ENCODE measurements at places on chromosomes 12 and 14.

DNA sequence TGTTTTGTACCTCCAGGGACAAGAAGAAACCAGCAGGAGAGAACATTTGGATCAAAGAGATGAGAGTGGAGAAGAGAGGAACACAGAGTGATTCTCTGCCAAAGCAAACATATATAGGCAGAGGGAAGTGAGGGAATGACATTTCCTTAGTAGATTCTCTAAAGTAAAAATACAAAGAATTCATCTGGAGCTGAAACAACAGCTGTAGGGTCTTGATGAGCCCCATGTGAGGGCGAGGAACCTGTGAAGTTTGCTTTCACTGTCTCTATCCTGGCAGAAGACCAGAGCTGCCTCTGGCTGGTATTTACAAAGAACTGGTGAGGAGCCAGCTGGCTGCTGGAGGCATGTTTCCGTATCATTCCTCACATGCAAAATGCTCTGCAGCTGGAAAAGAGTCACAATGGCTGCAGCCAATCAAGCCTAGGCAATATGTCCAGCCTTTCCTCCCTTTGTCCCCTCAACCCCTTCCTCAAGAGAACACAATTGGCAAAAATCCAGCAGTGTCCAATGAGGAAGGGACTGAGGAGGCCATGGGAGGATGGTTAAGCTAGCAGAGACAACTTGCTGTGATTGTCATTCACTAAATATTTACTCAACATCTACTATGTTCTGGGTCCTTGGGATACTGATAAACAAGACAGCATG lies 122.5 kb downstream of the PHLDA1 start:
- DNase-seq = peak; percentile 60

DNA sequence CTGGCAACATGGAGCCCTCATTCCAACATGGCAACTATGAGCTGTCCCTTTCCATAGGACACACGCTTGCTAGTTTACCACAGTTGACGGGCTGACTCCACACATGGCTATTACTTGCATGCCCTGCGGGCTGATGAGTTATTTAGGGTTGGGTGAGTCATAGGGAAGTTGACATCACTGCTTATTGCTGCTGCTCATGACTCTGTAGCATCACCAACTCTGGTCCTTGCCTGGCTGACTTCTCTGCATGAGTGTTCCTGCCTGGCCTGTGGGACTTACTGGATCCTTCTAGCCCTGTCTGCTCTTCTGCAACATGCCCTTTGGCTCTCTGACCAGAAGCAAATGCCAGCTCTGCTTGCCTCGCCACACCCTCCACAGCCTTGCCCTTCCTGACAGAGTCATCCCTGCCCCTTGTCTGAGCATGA lies 199.5 kb downstream of the ANO6 start:
- DNase-seq = peak; percentile 98

- no peak for DNase-seq
Measured at GRCh38 chr14:36521598-36522345, 1.7 kb upstream of the NKX2-1 start.

GRCh38 chr12:94649349-94650142 lies 811 bp downstream of the TMCC3 start:
- no peak for DNase-seq

GRCh38 chr12:19826980-19827550 lies 387.8 kb downstream of the AEBP2 start:
- DNase-seq = no peak

DNA sequence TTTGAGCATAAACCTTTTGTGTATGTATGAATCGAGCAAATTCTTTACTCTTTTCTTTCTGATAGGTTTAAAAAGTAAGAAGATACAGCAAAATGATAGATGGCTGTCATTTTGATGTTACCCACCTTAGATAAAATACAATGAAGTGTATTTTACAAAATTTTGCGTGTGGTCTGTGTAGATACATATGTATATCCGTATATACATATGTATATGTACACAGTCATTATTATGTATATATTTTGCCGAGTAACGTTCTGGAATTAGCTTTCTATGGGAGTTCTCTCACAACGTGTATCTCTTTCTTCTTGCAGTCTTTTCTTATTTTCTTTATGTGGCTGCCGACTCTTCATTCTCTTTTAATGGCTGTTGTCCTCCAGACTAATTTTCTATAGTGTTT lies 32.4 kb upstream of the CHPT1 start:
- no peak for DNase-seq

DNA sequence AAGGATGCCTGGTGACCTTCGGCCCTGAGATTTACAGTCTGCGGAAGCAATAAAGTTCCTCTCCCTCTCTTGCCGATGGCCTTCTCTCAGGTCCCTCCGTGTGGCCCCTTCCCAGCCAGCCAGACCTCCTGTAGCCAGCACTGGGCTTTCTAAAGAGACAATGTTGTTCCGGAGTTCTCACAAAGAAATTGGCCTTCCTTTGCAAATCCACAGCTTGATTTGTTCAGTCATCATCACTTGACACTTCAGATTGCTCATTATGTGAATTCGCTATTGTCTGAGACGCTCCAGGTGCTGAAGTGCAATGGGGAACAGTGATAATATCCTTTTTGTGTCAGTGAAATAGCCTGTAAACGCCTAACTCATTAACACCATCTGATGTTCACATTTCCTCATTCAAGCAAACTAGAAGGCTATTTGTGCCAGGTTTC lies 43.7 kb upstream of the GPHB5 start:
- DNase-seq = no peak

GRCh38 chr12:100963381-100963780 lies 168.8 kb downstream of the ANO4 start:
- DNase-seq = no peak

DNA sequence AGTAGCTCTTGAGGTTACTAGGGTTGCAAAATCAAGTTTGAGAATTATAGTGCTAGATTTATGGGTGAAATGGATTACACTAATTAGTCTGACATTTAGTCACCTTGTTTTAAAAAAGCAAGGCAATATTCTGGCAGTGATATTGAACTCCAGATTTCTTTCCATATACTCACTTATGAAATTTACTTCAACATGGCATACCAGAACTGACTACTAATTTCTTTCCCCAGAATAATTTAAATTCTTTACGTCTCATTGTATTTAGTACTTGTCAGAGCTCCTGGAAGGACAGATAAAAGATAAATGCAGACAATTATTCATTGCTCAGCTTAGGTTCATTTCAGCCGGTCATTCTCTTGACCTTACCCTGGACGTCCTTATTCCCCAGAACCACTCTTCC lies 24.3 kb downstream of the EMP1 start:
- no peak for DNase-seq

DNA sequence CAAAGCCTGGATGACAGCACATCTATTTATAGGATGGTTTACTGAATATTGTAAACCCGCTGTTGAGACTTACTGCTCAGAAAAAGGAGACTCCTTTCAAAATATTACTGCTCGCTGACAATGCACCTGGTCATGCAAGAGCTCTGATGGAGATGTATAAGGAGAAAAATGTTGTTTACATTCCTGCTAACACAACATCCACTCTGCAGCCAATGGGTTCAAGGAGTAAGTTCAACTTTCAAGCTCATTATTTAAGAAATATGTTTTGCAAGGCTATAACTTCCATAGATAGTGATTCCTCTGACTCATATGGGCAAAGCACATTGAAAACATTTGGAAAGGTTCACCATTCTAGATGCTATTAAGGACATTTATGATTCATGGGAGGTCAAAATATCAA lies 201.7 kb downstream of the SNAPC1 start:
- no peak for DNase-seq

DNA sequence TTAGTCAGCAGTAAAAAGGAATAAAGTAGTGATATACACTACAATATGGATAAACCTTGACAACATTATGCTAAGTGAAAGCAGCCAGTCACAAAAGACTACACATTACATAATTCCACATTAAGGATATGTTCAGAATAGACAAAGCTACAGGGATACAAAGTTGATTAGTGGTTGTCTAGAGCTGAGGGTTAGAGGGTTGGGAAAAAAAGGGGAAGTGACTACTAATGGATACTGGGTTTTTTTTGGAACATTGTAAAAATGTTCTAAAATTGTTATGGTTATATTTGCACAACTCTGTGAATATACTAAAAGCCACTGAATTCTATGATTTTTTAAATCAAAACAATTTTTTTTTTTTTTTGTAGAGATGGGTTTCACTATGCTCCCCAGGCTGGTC lies 4.8 kb upstream of the NGDN start:
- DNase-seq = no peak

- no peak for DNase-seq
Measured at GRCh38 chr14:35344107-35344807, 52.1 kb downstream of the PSMA6 start.

- no peak for DNase-seq
Measured at GRCh38 chr12:92595663-92596062, 107.1 kb upstream of the PLEKHG7 start.

- DNase-seq = no peak
Measured at GRCh38 chr12:106051853-106052531, 86.8 kb downstream of the NUAK1 start.

DNA sequence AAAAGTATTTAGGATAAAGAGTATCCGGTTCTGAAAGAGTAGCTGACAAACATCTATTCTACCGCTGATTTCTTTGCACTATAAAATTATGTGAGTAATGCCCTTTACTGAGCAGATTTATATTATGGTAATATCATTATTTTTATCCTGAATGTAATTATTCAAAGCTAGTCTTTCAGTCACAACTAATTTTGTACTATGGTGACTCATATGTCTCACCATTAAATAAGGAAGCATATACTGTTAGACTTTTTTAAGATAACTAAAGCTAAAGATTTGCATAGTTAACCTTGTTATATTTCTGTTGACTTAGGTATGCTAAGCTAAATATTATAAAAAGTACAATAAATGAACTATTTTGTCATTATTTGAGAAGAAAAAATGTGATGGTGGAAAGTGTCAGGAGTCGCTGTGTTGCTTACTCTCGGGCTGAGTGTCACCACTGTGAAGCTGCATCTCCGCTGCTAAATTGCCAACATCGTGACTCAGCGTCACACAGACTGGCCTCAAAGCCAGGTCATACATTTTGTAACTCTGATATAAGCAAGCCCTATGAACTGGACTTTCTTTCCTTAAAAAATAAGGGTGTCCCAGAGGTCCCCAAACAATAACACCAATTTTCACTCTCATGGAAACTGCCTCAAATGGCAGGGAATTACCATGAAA lies 69.1 kb upstream of the SSTR1 start:
- DNase-seq = no peak

DNA sequence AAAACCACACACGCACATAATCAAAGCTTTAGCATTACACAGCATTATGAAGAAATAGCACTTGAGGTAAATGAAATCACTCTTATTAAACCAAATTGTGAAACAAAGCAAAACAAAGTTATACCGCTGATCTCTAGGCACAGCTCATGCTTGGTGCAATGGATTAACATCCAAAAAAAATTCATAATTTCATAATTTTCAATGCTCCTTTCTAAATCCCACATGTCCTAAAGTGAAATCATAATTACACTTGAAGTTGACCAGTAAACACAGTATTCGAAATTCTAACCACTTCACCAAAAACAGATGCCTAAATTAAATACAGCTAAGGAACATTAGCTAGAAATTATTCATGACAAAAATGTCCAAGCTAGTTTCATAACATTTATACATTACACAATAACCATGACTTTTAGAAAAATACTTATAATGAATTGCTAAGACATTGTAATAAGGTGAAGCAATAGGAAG lies 1.5 kb downstream of the MLH3 start:
- no peak for DNase-seq

DNA sequence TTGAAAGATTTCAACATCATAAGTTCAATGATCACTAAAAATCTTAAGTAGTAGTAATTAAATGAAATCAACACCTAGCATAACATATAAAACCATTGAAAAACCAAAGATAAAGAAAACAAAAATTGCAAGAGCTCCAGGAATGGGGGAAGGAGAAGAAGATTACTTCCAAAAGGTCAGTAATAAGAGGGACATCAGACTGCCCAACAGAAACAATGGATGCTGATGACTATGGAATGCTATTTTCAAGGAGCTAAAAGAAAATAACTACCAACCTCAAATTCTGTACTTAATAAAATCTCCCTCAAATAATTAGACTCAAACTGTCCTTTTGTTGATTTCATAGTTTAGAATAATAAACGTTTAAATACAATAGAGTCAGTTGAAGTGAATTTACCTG lies 314.5 kb upstream of the LMO3 start:
- DNase-seq = no peak

- DNase-seq = no peak
Measured at GRCh38 chr14:105733081-105734065, 207.0 kb downstream of the TMEM121 start.

DNA sequence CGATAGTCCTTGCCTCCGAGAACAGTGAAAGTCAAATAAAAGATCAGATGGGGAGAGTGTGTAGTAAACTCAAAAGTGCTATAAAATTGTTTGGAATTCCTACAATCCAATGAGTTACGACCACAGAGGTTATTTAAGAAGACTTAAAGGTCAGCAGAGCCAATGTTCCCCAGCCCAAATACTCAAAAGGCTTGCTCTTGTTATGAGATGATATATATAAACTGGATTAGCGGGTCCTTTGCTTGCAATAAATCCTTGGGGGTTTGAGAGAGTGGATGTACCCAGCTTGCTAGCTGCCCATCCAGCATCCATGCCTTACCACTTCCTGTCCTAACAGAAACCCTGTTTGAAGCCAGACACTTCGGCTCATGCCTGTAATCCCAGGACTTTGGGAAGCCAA lies 29.0 kb upstream of the MED13L start:
- no peak for DNase-seq

DNA sequence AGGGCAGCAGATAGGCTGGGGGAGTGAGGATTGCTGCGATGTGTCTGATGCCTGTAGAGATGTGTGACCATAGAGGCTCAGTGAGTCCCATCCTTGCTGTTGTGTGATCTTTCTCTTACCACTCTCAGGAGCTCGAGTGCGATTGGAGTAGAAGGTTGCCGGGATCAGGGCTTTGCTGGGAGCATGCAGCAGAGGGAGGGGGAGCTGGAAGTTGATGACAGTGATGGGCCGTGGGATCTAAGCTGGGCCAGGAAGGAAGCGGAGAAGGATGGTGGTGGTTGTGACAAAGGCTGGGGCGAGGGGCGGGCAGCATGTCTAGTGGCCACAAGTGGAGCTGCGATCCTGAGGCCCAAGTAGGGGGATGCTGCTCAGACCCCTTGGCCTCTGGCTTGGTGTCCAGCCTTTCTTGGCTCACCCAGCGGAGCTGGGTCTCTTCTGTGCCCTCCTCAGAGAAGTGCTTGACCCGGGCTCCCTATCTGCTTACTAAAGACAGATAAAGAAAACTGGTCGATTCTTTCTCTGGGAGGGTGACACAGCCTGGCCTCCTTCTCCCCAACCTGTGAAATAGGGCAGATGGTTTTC lies 66.2 kb downstream of the PRMT8 start:
- DNase-seq = no peak

- no peak for DNase-seq
Measured at GRCh38 chr12:85489194-85489593, 209.2 kb downstream of the ALX1 start.

GRCh38 chr12:113359939-113360748 lies 1.8 kb downstream of the PLBD2 start:
- no peak for DNase-seq

DNA sequence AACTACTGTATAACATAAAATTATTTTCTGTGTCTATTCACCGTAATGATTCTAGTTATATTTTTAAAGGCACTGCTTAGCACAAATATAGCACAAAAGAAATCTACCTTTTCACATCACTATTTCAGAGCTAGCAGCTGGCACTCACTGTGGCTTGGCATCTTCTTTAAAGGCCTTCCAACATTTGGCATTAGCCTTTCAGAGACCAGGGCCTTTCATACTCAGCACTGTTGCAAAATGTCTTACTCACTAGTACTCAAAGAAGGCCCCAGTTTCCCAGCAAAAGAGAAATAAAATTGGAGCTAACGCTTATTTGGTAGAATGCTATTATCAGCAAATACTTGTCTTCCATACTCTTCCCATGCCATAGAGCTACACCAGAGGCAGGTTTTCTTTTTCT lies 238.4 kb downstream of the MED13L start:
- no peak for DNase-seq

- no peak for DNase-seq
Measured at GRCh38 chr14:52998376-52999015, 47.6 kb upstream of the FERMT2 start.
